Right atrium auricular region (tissue), 2 donors: ENCODE measurements at places on chromosomes 16 and 17.
A peak's percentile ranks its signal among the peaks of the same experiment; 100 is the strongest.

GRCh38 chr16:31572821-31573220 is 45.1 kb downstream of the AHSP start:
- no peak for DNase-seq

DNA sequence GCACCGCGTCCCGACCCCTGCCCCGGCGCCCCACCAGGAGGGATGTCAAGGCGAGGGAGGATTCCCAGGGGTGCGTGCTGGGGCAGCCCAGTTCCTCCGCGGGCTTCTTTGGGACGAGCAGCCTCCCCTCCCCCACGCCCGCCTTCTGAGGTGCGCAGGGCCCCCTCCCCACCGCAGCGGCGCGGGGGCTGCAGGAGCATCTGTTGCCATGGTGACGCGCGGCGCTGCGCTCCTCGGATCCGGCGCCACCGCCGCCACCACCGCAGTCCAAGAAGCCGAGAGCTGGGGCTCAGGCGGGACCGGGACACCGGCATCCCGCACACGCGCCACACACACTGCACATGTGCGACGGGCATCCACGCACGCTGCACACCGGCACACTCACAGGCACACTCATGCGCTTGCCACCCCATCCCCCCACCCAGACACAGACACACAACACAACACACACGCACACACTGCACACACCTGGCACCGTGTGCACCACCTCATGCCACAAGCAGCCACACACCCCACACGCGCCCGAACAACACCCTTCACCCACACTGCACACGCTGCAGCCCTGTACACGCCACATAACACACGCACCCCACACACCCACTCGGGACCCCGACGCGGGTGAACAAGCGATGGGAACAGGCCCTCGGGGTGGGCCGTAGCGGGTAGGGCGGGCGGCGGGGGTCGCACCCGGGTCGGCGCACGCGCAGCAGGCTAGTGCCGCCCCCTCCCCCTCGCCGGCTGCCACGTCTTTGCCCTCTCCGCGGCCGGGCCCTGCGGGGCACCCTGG is 17.0 kb downstream of the ENPP7 start:
- no peak for DNase-seq

DNA sequence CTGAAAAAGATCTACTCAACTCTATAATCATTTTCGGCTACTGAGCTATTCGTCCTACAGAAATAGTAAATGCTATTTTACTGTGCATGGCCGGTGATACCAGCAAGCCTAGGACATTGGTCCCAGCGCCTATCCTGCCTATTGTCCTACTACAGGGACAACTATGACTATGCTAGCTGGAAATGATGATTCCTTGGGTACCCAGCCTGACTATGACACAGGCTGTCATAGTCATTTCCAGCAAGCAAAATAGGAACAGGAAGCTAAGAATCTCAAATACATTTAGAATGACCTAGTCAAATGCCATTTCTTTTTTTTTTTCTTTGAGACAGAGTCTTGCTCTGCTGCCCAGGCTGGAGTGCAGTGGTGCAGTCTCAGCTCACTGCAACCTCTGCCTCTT is 33.7 kb upstream of the HSBP1 start:
- DNase-seq, result no peak

DNA sequence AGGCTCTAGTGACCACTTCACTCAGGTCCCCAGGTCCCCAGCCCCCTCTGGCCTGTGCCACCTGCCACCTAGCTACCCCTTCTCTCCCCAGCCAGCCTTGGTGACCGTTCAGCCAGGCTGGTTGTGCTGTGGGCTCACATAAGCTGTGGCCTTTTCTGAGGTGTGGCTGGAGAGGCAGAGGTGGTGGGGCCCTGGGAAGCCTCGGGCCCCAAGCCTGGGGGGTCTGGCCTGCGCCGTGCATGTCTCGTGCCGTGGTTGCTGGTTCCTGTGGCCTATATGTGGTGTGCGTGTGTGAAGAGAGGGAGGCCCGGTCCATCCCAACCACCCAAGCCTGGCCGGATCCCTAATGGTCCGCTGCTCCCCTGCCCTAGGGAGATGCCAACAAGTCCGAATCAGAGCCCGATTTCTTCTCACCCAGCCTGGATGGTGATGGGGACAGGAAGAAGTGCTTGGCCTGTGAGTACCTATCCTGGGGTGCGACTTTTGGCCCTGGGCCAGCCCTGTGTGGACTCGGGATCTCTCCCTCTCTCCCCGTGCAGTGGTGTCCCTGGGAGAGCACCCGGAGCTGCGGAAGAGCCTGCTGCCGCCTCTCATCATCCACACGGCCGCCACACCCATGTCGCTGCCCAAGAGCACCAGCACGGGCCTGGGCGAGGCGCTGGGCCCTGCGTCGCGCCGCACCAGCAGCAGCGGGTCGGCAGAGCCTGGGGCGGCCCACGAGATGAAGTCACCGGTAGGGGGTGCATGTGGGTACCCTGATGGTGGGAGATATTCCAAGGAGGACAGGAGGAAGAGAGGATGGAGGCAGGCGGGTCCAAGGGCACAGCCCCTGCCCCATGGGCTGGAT is 35.9 kb downstream of the CACNA1G start:
- no peak for DNase-seq

GRCh38 chr17:48954300-48954755 is 9.7 kb upstream of the SNF8 start:
- DNase-seq, result no peak

GRCh38 chr16:9105189-9105588 is 13.7 kb downstream of the HAPSTR1 start:
- DNase-seq, result no peak

- no peak for DNase-seq
Observed at GRCh38 chr16:76947749-76948148, 243.2 kb upstream of the MON1B start.

GRCh38 chr16:56970934-56971767 is 9.4 kb downstream of the CETP start:
- no peak for DNase-seq

GRCh38 chr17:17372856-17373520 is 69.8 kb downstream of the NT5M start:
- no peak for DNase-seq

GRCh38 chr16:4325253-4325758 is 9.4 kb downstream of the GLIS2 start:
- no peak for DNase-seq

- DNase-seq, result no peak
Observed at GRCh38 chr17:82241926-82242697, 13.3 kb downstream of the SLC16A3 start.

DNA sequence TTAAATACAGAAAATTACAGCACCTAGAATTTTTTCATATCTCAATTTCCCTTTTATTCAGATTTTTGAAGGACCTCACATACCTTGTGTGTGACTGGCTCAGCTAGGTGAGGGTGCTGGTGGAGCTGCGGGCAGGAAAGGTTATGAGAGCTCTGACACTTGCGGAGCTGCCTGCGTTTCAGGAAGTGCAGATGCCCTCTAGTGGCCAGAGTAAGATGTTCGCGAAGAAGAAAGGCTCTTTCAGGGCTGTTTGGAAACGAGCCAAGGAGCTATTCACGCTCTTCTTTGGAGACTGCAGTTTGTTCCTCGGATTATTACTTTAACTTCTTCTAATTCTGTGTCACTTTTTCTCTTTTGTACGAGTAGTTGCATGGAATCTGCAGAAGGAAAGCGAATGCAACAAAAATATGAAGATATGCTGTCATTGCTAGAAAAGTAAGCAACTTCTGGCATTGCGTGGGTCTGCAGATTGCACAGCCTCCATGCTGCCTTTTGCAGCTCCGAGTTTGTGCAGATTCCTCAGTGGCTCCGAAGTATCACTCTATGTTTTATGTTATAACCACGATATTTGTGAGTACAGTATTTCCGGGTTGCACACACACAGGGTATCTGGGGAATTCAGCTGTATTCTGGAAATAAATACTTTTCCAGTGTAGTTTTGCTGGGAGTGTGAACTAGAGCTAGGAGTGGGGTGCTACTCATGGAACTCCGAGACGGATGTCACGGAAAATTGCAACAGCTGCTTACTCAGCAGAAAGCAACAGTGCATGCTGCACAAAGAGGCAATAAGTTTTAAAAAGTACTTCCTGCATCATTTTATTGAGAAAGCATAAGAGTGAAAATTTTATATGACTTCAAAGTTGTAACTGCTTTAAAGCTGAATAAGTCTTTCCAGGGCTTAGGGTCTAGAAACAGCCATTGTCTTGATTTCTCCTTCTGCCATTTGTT is 46.3 kb downstream of the DNAH9 start:
- DNase-seq, result peak; percentile 66

- no peak for DNase-seq
Observed at GRCh38 chr17:79907217-79907715, 68.0 kb upstream of the CBX4 start.

GRCh38 chr16:52709306-52709705 is 162.4 kb upstream of the TOX3 start:
- no peak for DNase-seq

- DNase-seq, result peak; percentile 71
Observed at GRCh38 chr17:42673885-42674754, 2.7 kb downstream of the PLEKHH3 start.

- DNase-seq, result no peak
Observed at GRCh38 chr17:46199379-46199778, 6.2 kb upstream of the KANSL1 start.

- DNase-seq, result no peak
Observed at GRCh38 chr17:50767030-50767429, 288 bp downstream of the ANKRD40CL start.

- no peak for DNase-seq
Observed at GRCh38 chr17:69086641-69087040, 25.9 kb upstream of the ABCA9 start.

DNA sequence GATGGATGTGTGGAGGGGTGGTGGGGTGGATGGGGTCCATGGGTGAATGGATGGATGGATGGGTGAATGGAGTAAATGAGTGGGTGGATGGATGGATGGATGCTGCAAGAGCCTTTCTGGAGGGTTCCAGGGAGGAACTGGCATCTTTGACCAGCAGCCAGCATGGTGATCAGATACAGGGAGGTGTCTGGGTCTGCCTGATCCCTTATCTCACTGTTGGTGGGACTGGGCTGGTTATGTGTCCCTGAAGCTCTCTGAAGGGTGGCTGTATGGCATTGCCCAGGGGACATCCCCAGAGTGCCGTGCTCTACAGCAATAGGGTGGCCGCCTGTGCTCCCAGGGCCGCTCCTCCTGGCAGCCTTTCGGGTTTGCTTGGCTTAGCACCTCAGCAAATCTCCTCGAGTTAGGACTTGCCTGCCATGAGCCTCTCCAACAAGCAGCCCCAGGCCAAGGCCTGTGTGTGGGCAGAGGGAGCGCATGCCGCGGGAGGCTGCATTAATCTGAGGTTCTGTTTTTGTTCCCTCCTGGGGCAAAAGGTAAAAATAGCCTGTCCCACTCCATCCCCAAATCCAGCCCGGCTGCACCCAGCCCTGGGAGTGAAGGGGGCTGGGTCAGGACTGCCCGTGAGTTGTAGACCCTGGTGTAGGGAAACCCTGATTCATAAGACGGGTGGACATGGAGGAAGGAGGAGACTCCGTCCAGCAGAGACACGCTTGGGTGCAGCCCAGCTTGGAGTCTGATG is 165.4 kb downstream of the SEC14L1 start:
- DNase-seq, result no peak

DNA sequence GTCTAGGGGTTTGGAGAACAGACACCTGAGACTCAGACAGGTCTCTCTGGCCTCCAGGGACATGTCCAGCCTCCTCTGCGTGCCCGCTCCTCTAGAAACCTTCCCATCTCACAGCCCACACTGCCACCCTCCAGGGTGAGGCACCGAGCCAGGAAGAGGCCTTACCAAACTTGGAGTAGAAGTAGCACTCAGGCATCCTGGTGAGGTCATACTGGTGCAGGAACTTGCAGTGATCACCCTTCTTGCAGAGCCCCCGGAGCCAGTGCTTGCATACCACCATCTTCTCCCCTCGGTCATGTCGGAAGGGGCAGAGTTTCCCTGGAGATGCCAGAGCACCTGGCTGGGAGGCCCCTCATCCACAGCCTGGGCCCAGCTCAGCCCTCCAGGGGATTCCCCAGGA is 4.2 kb downstream of the CPSF4L start:
- no peak for DNase-seq

DNA sequence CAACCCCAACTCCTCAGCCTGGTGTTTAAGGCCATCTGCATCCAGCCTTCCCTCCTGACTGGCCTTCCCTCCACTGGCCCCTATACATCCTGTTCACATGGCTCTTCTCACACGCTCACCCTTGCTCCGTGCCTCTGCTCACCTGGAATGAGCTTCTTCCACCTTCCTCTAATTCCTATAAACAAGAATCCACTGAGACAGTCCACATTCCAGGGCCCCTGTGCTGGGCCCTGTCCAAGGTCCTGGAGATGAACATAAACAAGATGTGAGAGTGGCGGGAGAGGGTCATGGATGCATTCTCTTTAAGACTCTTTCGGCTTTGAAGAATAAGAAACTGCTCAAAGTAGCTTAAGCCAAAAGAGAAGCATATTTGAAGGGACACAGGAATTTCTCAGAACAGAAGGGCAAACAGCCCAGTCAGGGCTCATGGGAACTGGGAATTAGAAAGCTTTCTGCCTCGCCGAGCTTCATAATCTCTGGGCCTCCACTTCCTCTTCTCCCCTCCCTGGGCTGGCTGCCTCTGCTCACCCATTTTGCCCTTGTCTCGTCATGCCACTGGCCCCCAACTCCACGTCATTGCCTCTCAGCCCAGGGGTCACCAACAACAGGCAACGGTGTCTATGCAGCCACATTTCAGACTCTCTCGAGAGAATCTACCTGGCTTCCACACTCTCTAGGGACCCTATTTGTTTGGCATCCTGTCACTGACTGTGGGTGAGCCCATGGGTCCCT is 13.5 kb downstream of the SPPL2C start:
- no peak for DNase-seq

DNA sequence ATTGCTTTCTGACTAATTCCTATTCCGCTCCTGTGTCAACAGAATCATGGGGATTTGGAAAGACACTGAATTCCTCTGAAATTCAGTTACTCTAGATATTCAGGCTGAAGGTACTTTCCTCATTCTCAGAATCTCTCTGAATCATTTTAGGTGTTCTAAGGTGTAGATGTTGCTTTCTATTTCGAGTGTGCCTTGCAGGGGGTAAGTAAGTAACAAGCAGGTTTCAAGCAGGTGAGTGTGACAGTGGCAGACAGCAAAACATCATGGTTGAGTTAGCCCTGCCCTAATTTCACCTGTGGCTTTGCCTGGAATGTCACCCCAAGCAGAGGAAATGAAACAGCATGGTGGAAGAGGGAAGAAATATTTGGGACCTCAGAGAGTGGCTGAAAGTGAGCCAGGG is 75.1 kb downstream of the SHISA9 start:
- DNase-seq, result no peak

DNA sequence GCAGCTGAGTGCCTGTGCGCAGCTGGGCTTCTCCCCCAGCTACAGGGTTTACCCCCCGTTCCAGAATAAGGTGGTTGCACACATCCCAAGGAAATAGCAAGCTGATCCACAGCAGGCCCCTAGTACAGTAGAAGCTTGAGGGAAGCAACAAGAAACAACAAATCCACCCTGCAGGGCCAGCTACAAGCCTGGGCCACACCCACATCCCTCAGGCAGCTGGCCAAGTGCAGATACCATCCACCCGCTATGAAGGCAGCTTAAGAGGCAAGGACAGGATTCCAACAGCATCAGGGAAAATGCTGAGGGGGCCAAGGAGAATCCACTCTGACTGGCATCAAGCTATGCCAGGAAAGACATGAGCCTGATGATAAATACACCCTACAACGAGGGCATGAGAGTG is 66.9 kb upstream of the RCVRN start:
- DNase-seq, result peak; percentile 82
